ENCODE measurements at places on chromosomes 7 and 10.

GRCh38 chr7:116227678-116228239, 17.4 kb downstream of the TES start:
- no peak for DNase-seq

DNA sequence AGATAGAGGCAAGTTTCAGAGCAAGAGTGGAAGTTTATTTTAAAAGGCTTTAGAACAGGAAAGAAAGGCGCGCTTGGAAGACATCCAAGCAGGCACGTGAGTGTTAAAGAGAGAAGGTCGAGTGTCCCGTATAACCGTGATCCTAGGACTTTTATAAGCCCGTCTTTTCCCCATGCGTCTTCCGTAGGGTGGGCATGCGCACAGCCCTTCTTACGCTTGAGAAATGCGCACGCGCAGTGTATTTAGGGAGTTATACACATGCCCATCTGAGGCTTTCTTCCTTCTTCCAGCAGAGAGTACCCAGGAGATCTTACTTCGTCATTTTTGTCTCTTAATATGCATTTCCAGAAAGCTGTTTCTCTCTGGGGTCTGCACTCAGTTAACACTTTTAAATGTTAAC, 52.4 kb downstream of the CALD1 start:
- DNase-seq: no peak

DNA sequence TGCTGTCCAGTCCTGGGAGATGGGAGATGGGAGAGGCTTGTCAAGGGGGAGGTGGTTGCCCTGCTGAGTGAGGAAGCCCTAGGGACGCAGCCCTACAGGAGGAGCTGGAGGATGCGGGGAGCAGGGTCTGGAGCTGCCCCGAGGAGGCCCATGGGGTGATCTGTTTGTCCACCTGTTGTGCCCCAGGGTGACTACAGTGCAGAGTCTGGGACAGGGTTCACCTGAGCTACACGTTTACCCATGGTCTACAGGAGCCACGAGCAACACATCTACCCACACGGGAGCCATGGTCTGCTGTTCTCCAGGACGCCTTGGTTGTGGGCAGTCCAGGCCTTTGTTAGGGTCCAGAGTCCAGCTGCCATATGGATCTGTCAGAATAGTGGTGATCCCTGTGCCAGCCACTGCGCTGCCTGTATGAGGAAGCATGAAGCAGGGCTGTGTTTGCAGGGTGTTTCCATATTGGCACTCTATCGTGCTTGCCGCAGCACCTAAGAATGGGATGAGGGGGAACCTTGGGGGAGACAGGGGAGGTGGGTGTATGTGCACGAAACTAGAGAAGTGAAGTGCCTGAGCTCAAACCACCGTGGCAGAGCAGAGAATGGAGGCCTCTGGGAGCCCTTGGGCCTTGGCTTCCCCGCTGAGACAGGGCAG, 23.7 kb downstream of the ZNF775 start:
- DNase-seq: no peak

- DNase-seq: no peak
These were observed 180.8 kb downstream of the CUX1 start for GRCh38 chr7:101998029-101998905.

DNA sequence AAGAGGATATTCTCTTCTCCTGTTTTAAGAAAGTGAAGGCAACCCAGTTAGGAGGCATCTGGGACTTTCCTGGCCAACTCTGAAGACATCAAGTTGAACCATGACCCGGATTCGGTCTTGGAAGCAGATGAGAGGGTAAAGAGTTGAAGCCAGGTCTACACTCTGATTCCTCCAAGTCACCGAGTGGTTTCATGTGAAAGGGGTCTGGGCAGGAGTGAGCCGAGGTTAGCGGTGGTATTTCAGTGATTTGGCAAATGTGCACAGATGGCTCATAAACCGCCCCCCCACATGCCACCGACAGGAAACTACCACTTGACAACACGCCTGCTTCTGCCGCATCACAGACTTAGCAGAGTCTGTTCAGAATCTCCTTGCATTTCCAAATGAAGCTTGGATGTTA, 11.4 kb upstream of the REPIN1 start:
- DNase-seq: peak; percentile 75

DNA sequence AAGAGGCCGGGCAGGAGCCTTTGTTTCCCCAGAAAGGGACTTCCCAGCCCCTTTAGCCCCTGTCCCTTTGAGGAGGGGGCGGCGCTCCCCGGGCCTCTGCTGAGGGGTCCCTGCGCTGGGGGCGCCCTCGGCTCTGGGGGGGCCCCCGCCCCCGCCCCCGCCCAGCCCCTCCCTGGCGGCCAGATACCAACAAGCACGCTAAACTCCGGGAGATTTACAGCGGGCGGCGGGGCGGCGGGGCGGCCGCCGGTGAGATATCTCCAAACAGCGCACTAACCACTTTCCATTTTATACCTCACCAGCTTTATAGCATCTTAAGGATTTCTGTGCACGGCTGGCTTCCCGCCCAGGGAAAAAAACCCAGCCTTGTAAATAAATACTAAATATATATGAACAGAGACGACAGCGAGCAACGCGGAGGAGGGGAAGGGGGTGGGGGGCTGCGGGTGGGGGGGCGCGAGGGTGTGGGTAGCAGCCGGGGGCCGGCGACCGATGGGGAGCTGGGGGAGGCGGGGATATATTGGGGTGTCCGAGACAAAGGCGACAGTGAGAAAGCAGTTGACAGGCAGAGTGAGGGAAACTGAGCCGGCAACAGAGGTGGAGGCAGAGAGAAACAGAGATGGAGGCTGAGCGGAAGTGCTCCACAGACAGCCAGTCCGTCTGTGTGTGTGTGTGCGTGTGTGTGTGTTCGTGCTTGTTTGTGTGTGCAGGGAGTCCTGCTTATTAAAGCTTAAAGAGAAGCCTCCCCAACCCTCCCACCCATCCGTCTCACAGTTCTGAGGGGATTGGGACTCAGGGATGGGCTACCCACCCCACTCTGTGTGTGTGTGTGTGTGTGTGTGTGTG, 85.8 kb downstream of the HIF1AN start:
- DNase-seq: peak; percentile 43

DNA sequence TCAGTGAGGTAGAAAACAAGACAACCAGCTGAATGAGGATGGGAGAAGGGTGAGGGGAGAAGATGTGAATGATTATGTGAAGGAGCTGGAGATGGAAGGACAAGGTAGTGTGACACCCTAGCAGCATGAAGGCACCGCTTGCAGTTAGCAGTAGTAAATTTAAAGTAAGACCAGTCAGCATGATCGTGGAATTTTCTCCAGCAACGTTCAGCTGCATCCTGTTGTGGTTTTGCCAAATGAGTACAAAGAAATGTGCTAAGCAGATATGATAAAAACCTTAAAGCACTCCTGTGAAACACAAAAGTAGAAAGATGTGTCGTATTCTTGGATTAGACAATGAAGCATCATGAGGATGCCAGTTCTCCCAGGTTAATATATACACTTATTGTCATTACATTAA, 34.1 kb upstream of the IFRD1 start:
- DNase-seq: no peak

DNA sequence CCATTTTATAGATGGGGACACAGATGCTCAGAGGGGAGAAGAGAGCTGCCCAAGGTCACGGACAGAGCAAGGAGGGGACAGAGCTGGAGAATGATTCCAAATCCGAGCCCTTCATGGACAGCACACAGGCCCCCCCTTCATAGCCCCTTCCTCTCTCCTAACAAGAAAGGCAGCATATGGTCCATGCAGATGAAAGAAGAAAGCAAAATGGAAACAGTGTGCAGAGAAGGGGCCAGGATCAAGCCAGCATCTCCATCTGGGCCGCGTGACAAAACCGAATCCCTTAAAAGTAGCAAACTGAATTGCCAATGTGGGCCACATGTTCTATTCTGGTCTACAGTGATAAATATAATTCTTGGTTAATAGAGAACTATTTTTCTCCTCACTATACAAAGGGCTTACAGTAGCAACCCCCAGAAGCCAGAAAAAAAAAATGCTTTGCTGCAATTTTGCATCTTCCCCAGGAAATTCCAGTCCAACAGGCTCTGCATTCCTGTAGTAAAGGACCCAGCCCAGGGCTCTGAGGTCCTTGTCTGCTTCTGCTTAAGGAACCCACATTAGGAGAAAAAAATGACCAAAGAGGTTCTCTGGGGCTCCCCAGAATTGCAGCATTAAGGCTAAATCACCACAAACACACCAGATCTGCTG, 7.8 kb downstream of the CPXM2 start:
- no peak for DNase-seq

DNA sequence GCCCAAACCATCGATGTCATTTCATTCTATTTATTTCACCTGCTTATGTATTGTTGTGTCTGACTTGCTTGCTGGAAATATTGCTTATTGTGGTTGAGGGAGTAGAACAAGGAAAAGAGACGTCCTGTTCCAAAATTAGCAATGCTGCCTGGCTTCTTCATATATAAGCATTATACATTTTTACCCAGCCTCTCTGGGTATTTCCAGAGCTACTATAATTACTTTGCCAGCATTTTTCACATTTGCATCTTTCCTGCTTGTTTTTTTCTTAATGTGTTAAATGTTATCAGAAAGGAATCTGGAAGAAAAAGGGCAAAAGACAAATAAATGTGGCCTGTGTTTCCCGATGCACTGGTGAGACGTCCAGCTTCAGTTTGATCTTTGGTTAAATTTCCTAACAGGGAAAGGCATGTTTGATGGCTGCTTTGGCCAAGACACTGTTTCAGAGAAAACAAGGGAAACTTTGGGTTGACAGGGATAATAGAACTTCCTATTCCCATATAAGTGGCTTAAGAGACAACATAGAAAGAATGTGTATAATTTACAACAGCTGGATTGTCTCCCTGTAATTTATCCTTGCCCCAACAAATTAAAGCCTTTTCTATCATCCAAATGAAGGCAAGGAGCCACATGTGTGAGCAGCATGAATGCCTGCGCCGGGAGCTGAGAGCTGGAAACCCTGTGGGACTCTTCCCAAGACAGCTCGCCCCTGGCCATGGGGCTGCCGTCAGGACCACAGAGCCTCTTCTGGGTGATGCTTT, 671.1 kb upstream of the CELF2 start:
- no peak for DNase-seq

DNA sequence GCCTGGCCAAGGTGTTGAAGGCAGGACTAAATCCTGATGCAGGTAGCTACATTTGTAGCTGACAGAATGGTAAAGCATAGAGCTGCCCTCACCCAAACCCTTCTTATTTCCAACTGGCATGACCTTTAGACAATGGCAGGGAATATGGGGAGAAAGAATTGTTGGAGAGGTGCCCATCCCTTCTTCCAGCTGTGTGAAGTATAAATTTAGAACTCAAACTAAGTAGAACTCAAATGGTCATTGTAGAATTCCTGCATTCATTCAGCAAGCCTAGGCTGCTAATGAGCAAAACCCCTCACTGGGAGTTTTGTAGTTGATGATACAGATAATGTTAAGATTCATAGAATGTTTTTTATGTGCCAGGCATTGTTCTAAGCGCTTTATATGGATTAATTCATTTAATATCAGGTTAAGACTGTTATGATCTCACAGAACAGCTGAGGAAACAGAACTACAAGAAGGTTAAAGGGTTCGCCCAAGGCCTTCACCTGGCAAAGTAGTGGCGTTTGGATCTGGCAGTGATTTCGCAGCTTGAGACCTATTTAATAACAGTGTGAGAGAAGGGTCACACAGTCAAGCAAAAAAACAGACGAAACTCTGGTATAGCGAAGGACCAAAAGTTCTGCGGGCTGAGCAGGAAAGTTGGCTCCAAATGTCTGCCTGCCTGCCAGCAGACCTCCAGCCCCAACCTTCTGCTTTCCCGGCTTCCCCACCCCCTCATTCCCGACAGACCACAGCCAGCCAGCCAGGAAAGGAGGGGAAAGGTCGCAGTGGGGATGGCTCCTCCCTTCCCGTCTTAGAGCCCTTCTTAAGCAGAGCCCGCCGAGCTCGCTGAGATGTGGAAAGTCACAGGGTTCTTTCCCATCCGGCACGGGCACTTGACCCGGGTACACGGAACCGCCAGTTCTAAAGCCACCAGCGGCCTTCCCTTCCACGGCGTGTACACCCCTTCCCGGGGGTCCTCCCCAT, 1.6 kb upstream of the HILPDA start:
- no peak for DNase-seq

DNA sequence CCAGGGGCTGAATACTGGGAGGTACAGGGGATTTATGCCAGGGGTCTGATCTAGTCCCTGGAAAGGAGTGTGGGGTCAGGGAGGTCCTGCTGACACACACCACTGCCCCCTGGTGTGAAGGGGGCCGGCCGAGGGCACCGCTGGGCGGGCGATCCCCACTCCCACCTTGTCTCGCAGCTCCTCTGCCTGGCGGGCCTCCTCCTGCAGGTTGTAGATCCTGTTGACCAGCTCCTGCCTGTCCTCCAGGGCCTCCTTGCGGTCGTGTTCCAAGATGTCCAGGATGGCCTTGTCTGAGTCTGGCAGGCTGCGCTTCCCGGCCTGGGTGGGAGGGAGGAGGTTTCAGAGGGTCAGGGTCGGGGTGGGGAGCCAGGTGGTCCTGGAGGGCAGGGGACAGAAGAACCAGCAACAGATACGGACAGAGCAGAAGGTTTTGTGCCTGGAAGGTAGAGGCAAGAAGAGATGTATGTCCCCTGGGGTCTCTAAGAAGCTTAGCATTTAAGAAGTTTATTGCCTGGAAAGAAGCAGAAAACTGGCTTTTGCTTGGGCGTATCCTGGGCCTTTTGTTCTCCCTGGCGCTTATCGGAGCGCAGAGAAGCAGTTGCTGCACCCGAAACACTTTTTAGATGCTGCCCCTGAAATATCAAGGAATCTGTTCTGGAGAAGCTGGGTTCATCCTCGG, 94.5 kb upstream of the GNA12 start:
- DNase-seq: no peak

DNA sequence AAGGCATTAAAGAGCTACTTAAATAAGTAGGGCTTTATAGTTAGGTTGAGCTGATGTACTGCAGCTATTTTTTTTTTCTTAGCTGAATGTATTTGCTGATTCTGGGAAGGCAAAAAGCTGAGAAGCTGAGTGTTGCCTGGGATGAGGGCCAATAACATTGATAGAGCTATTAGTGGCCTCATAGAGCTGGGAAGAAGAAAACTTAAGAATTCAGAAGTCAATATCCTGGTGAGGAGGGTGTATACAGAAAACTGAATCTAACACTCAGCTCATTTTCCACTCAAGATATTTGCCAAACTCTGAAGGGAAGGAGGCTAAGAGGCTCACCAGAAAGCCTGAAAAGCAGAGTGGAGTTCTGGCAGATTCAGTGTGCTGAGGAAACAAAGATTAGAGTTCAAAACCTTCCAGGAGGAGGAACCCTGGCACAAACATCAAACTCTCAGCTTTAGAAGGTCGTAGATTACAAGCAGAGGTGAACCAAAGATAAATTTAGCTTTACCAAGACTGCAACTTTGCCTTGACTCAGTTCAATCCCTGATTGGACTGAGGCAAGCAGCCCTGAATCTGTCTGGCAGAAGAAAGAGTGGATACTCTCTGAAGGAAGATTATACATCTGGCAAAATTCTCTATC, 11.3 kb downstream of the PPP1R3C start:
- no peak for DNase-seq
